ENCODE measurements at places on chromosomes 2 and 18.

GRCh38 chr2:10239561-10239967 is 63.1 kb upstream of the HPCAL1 start:
- DNase-seq = no peak

- no peak for DNase-seq
Measured at GRCh38 chr2:127408807-127409099, 9.5 kb upstream of the PROC start.

DNA sequence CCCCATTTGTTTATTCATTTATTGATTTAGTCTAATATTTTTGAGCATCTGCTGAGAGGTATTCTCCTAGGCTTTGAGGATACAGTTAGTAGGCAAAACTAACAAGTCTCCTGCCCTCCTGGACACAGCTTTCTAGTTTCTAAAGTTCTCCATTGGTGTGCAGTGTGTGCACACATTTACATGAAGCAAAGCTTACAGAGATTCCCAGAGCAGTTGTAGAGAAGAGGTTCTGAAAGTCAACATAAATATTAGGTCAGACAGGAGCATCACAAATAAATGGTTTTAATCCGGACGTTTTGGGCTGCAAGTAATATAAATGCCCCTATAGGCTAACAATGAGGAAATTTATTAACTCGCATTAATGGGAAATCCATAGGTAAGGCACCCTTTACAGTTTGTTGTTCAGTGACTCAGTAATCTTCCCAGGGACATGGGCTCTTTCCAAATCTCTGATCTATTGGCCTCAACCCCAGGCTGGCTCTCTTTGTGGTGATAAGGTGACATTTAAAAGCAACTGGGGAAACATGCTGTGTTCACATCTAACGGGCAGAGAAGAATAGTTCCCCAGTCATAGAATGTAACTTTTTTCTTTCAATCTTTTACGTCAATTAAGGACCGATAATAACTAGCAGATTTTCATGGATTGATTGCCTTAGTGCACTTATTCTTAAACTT is 407.2 kb downstream of the PTPRM start:
- no peak for DNase-seq

GRCh38 chr2:32926708-32927084 is 20.1 kb upstream of the LTBP1 start:
- no peak for DNase-seq

DNA sequence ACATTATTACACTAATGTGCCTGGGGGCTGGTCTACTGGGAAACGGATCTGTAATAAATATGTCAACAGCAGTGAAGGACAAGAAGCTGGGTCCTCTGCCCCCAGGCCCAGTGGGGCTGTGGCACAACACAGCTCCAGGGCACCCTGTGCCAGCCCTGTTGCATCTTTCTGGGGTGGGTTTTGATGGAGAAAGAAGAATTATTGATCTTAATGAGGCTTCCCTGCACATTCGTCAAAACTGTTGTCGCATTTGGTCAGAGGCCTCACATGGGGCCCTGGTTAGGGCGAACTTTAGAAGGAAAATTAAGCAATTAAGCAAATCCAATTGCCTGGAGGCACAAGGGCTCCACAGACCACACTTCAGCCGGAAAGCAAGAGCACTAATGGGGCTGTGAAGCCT is 30.0 kb upstream of the TWIST2 start:
- no peak for DNase-seq

GRCh38 chr2:2565671-2566070 is 234.6 kb upstream of the MYT1L start:
- no peak for DNase-seq

- no peak for DNase-seq
Measured at GRCh38 chr2:127545189-127545588, 9.7 kb downstream of the MYO7B start.

DNA sequence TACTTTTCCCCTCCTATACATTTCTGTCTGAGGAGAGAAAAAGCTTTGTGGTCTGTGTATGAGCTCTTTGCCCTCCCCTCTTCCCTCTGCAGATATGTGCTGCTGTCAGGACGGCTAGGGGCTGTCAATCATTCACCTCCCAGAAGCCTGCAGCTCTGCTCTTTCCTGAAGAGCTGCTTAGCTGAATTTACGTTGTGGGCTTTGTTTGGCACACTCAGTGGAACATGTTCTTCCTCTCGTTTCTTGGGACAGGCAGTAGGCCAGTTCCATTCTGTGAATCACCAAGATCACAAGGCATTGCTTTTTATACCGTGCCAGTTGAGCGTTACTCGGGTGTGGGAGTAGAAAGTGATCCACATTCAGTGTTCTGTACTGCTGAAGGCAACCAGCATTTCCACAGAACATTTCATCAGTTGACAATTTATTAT is 136.7 kb downstream of the LAMA3 start:
- DNase-seq = no peak

DNA sequence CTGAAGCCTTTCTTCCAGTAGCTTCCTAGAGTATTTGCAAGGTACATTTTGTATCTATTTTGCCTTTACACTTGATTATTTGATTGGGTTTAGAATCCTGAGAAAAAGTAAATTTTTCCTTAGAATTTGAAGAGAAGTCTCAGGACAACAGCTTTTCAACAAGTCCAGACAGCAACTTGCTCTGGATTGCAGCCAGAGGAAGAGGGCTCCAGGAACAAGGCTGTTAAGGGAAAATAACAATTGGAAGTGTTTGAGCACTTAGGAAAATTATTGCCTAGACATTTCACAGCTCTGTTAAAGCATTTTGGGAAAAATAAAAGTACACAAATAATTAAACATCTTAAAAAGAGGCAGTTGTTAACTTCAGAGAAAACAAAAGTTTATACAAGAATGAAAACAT is 58.3 kb upstream of the RAPGEF4 start:
- no peak for DNase-seq

DNA sequence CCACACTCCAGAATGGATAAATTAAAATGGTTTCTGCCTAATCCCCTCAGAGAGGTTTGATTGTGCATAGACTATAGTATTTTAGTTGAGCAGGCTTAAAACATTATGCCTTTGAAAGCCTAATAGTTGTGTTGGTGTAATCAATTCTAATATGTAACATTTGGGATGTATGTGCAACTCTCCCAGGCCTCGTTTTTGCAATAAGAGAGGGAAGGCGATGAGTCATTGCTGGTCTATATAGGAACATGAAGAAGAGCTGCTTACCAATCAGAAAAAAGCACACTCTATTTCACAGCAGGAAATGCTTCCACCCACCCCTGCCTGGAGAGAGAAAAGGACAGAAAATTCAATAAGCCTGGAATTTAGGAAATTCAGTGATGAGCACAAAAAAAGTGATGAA is 1424.0 kb upstream of the PIK3C3 start:
- no peak for DNase-seq

GRCh38 chr2:72990695-72991438 is 73.5 kb downstream of the EMX1 start:
- DNase-seq = no peak

- no peak for DNase-seq
Measured at GRCh38 chr18:43692099-43692690, 414.9 kb upstream of the SYT4 start.

DNA sequence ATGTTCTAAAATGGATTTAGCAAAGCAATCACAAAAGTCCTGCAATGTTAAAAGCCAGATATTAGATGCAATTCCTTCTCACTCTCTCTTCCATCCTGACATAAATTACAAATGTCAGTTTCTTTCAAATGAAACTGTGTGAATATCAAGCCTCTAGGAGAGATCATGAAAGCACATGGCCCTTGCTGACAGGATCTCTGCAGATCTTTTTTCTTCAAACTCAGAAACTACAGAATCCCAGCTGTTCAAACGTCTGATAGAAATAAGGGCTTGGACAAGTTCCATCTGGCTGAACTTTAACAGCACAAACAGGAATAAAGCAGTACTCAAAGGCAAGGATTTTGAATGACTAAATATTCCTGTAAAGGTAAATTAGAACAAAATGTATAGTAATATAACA is 47.6 kb downstream of the PDE1A start:
- DNase-seq = no peak

GRCh38 chr2:24083567-24084385 is 858 bp downstream of the TP53I3 start:
- DNase-seq = peak; percentile 88

DNA sequence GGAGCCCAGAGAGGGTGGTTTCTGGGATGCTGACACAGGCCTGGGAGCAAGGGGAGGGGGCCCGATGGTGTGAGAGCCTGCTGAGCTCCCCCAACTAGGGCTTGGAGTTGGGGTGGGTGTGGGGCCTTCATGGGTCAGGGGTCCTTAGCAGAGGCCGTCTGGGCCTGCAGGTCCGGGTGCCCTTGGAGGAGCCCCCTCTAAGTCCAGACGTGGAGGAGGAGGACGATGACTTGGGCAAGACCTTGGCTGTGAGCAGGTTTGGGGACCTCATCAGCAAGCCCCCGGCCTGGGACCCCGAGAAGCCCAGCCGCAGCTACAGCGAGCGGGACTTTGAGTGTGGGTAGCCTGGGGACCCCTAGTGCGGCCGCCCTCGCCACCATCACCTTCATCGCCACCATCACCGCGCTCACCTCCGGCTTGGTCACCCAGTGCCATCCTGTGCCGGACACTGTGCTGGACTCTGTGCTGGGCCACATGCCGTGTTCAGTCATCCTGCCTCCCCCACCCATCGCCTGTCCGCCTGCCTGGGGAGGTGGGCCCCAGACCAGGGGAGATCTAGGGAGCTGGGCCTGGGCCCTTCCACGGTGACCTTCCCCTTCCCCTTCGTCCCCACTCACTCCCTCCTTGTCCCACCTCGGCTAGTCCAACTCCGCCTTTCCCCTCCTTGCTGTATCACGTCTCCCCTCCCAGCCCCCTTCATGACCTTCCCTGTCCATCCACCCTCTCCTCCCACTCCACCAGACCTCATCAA is 980 bp downstream of the SLC4A3 start:
- DNase-seq = no peak

GRCh38 chr2:2886922-2887321 is 490.7 kb downstream of the EIPR1 start:
- no peak for DNase-seq

DNA sequence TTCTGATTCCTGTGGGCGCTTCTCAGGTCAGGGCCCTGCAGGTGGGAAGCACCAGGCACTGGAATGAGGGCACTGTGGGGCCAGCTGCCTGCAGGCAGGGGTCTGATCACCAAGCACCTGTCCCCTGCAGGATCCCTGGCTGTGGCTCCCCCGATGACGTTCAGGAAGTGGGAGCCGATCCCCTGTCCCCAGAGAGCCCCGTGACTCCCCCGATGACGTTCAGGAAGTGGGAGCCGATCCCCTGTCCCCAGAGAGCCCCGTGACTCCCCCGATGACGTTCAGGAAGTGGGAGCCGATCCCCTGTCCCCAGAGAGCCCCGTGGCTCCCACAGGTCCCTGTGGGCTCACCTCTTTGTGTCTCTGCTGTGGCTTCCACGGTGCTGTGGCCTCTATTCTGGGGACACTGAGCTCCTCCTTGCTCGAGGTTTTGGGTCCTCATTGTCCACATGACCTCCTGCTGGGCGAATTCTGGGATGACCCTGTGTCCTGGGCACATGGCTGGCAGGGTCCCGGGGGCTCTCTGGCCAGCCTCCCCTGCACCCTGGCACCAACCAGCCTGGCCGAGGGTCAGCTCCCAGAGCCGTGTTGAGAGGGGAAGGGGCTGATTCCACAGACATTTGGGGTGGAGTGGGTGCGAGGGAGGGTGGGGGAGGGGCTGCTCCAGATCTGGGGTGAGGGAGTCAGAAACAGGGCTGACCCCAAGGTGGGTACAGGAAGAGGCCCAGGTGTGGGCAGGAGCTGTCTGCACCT is 4.8 kb downstream of the NEU4 start:
- DNase-seq = peak; percentile 49

GRCh38 chr2:98870516-98871158 is 65.4 kb downstream of the CRACDL start:
- no peak for DNase-seq

DNA sequence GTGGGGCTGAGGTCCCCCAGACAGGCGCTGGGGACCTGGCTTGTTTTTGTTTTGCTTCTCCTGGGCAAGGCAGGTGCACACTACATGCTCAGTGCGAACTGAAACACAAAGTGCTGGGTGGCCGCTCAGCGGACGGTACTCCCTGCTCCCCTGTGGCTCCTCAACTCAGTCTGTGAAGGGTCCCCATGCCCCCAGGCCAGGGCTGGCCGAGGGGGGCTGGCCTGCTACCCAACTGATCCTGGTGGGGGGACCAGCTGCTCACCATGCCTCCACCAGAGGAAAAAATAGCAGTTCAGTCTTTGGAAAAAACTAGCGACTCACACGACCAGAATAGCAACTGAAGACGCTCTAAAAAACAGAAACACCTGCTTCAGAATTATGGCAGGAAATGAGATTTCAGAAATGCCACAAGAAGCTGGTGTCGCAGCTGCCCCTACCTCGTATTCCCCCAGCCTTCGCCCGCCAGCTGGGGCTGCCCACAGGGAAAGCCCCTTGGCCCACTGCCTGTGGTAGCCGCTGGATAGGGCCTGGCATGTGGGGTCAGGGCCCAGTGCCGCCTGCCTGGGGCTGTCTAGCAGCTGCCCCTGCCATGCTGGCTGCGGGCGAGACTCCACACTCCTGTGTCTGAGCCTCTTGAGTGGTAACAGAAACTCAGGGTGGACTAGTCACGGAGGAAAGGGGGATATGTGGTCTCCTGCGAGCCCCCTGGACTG is 43.7 kb downstream of the MEX3C start:
- peak; percentile 72 for DNase-seq

- DNase-seq = no peak
Measured at GRCh38 chr2:35819033-35819432, 536.5 kb upstream of the CRIM1 start.

DNA sequence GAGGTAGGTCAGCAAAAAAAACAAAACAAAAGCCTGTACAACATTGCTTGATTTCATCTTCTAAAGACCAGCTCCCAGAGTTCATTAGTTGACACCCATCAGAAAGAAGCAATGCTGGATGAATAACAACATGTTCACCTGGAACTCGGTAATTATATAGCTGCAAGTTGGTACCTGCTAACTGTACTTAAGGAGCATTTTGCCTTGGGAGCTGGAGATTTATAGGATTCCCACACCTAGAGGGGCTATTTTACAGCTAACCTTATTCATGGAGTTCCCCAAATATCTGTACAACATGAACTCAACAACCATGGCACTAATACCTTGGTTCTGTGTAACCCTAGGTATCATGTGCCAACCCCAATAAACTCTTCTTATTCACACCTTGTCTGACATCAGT is 281.1 kb upstream of the NCKAP5 start:
- DNase-seq = no peak

DNA sequence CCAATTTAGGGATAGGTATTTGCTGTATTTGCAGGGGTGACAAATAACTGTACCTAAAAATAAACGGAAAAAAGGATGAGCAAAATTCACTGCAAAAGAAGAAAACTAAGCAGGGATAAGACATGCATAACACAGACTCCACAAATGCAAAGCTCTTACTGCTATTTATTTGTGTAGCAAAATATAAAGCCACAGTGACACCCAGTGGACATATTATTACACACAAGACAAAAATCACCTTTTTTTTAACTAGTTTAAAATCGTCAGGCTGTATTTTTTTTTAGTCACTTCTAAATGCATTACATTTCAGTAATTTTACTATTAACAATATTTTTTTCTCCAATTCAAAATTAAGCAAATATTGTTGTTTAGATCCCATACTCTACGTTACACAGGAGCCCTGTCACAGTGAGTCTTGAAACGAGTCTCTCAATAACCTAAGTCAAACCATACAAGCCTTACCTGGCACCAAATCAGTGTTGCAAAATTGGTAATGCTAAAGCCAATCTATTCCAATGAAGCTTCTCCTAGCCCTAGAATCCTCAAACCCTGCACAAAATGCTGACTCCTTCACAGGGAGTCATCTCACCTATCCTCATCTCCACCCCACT is 23.7 kb downstream of the METTL4 start:
- DNase-seq = peak; percentile 23

GRCh38 chr18:47931718-47932103 is 1.3 kb upstream of the SMAD2 start:
- no peak for DNase-seq

Data from GM10248 (cell line).